Activated T-helper 1 cell treated with anti-CD3 and anti-CD28 coated beads, Interleukin-2, amount 50 U/mL, for 16 hours (primary cell): ENCODE measurements at places on chromosomes 7 and 10.

DNA sequence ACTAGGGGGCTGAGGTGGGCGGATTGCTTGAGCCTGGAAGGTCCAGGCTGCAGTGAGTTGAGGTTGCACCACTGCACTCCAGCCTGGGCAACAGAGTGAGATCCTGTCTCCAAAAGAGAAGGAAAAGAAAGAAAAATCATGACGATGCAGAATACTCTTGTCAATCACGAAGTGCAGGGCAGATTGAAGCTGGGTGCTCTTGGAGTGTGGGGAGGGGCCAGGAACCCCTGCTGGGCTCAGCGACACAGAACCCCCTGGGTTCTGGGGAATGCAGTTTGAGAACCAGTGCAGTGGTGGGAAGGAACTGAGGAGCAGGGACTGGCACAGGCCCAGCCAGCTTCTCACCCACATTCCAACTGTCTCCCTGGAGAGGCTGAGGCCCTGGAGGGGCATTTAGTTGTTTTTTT is 10.8 kb upstream of the INTS1 start:
- no peak for DNase-seq

DNA sequence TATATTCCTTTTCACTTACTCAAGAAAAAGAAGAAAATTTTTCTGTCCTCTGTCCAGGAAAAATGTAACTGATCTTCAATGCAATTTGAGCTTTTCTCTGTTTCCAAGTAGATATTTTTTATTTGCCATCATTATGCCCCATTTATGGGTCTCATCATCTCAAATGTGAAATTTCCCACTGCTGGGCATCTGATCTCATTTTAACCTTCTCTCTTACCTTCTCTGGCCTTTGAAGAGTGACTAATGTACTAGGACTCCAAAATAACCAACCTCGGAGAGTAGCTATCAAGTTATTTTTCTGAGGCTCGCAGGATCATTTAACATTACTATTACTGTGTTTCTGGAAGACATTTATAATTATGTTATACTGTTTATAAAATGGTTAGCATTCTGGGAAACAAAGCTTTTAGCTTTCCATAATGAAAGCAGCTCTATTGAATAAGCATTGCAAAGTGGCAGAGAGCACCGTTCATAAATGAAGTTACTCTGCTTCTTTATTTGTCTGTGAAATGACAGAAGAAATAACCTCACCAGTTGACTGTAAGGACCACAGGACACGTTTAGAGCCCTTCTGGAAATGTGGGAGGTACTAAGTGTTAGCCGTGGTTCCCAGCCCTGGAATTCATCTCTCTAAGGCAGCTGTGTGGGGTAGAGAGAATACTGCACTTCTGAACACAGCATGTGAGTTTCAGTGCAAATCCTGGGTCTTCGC is 33.3 kb upstream of the NMT2 start:
- no peak for DNase-seq

DNA sequence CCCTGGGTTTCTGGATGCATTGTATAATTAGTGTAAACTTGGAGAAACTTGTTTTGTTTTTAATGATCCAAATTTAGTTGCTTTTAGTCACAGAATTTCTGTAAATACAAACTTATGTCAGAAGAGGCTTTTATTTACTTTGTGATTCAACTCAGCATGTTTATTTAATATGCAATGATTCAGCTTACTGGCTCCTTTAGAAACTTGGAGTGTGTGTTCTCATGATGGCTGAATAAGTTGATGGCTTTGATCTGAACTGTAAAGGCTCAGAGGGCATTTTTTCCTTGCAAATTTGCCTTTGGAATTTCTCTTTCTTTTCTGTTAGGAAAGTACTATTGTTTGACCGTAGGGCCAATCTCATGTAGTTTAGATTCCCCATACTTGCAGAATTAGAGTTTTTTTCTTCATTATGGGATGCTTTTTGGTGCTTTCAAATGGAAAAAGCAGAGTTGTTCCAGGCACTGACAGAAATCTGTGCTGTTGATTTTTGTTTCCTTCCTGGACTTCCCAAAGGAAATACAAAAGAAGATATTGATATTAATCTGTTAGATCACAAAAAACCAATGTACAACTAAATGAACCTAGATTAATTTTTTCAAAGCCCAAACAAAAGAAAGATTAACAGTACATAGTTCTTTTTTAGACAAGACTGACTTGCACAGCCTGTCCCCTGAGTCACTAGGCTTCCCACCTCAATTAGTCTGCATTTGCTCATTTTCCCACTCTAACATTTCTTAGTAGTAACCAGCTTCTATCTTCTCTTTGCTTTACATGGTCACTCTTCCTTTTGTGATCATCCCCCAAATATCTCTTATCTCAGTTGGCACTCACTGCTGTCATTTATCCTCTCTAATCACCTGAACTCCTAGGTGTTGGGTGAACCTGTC is 96.8 kb upstream of the AGR3 start:
- DNase-seq = no peak

DNA sequence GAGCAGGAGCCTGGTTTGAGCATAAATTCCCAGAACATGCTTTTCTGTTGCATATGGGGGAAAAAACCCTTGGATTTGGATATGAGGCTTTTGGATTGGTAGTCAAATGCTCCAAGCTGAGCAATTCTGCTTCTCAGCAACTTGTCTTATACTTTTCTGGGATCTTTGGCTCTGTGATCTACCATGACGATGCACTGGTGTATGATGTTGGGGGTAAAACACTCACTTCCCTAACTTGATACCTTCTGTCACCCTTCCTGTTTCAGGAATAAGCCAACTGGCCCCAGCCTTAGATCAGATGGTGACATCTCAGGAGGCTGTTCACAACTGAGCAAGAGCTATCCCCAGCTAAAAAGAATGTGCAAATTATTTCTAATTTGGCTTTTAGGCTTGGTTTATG is 13.1 kb upstream of the CPA4 start:
- no peak for DNase-seq

DNA sequence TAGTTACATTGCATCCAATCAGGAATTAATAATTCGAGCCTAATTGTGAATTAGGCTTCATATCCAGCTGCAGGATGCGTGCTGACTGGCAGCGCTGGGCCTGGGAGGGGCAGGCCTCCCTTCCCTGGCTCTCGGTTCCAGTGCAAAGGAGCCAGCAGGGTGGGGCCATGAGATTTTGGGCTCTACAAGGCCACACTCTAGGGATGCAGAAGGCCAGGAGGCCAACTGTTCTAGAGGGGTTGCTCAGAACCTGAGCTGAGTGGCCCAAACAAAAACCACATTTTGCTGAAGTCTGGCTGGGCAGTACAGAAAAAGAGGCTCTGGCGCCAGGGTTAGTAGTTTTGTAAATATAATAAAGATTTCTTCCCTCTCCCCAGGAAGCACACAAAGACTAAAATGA is 72.3 kb downstream of the CLEC2L start:
- no peak for DNase-seq

DNA sequence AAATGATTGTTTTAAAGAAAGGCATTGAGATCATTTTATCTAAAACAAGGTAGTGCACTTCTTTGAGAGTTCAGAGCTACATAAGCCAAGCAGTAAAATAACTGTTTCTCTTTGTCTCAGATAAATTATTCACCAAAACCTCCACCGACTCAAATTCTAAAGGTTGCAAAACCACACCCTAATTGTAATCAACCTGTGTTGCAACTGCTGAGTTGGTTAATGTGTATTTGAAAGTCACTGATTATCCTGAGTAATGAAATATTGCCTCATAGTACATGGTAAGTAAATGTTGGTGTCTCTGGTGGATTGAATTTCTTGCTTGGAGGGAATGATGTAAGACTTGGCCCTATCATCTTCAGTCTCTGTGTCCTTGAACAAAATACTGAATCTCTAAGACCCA is 35.9 kb upstream of the CYP2C9 start:
- no peak for DNase-seq

- DNase-seq = no peak
These were observed 17.7 kb upstream of the NODAL start for GRCh38 chr10:70459061-70459773.

DNA sequence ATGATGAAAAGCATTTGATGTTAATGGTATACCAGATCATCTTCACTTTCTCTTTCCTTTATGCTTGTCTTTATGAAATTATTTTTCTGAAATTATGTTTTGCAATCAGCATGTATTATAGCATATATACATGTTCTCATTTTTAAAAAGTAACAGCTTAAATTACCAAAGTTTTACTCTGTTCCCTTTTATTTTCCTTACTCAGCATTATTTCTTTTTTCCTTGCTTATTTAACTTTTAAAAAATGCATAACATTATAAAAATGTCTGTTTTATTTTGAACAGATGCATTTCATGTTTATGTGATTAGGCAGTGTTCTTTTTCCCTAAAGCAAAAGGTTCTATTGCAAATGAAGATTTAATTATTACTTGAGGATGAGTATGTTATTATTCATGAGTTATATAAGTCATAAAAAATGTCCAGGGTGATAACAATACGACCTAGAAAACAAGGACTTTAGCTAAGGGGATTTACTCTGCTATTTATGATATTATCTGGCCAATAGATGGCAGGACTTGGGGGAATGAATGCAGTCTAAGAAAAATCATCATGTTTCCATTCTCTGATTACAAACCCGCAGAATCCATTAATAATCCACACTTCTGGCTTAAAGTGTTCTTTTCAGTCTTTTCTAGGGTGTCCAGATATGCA is 38.5 kb downstream of the CABCOCO1 start:
- DNase-seq = no peak

- no peak for DNase-seq
These were observed 519.1 kb upstream of the FOXK1 start for GRCh38 chr7:4162884-4163564.

GRCh38 chr7:45574669-45575500 is 717 bp downstream of the ADCY1 start:
- no peak for DNase-seq

- DNase-seq = no peak
These were observed 44.4 kb upstream of the CELF2 start for GRCh38 chr10:10973310-10973709.

GRCh38 chr10:104485632-104486031 is 132.0 kb downstream of the CFAP58 start:
- no peak for DNase-seq

DNA sequence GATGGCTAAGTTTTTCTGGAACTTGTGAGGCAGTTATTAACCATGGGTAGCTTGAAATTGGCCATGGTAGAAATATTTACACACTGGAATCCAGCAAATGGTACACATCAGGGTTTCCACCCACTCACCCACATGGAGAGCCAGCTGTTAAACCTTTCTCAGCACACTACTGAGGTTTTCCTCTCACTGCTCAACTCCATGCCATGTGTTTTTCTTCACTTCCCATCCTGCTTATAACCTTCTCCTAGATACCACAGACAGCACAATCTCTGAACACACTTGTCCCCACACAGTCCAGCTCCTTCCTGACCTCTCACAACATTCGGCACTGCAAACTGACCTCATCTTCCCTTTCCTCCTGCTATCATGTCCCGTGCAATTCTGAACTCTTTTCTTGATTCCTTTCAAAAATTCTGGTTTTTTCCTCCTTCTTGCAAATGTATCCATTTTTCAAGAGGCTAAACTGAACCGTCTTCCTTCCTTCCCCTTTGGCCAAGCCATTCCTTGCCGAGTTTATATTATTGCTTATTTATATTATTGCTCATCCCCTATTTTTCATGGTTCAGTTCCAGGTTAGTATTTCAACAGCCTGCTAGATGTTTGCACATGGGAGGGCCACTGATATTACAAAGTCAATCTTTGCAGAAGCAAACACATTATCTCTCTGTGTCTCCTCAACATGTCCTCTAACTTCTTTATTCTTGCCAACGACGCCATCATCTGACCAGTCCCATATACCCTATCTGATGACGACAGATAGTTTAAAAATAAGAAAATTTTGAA is 606.4 kb downstream of the SORCS1 start:
- DNase-seq = no peak

- DNase-seq = no peak
These were observed 617.1 kb downstream of the KCNMA1 start for GRCh38 chr10:77020426-77021040.

GRCh38 chr7:41193738-41194282 is 509.1 kb downstream of the INHBA start:
- DNase-seq = no peak

DNA sequence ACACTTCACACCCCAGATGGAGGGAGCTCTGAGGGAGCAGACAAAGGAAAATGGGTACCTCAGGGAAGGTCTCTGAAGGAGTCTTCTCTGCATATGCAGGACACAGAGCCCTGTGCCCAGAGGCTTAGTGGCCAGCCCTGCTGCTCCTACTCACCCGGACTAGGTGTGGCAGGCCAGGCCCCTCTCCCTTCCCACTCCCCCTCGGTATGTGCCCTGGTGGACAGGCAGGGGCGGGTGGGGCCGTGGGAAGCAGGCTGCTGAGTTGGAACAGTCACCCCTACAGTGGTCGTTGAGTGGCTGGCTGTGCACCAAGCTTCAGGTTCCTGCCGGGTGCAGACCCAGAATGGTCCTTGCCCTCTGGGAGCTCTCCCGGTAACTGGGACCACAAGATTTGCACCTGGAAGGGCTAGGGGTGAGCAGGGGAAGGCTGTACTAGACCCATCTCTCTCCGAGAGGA is 68.6 kb downstream of the ZMIZ1 start:
- DNase-seq = no peak

GRCh38 chr7:18624459-18624858 is 128.9 kb downstream of the HDAC9 start:
- DNase-seq = no peak

DNA sequence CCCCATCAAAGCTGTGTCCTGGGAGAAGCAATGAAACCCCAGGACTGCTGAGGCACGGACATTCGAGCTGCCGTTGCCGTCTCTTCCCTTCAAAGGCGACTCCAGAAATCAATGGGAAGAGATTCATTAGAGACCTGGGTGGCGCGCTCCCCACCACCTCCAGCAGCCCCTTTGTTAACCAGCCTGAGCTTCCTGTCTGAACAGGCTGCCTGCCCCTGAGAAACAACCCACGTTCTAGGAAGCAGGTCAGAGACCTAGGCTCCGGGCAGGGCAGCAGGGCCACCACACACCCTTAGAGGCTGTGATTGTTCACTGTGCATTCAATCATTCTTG is 110.9 kb upstream of the PPIF start:
- no peak for DNase-seq

- DNase-seq = no peak
These were observed 103.2 kb downstream of the CNNM2 start for GRCh38 chr10:103021150-103021899.

GRCh38 chr7:134552105-134552504 is 3.2 kb downstream of the AKR1B15 start:
- no peak for DNase-seq

- no peak for DNase-seq
These were observed 33.0 kb upstream of the UNC5B start for GRCh38 chr10:71179382-71179781.

DNA sequence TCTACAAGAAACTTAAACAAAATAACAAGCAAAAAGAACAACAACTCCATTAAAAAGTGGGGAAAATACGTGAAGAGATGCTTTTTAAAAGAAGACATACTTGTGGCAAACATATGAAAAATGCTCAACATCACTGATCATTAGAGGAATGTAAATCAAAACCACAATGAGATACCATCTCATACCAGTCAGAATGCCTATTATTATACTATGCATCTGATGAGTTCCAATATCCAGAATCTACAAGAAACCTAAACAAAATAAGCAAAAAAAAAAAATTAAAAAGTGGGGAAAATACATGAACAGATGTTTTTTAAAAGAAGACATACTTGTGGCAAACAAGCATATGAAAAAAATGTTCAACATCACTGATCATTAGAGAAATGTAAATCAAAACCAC is 29.6 kb upstream of the AKR1C3 start:
- no peak for DNase-seq
